ENCODE measurements at places on chromosomes 7 and 10.

DNA sequence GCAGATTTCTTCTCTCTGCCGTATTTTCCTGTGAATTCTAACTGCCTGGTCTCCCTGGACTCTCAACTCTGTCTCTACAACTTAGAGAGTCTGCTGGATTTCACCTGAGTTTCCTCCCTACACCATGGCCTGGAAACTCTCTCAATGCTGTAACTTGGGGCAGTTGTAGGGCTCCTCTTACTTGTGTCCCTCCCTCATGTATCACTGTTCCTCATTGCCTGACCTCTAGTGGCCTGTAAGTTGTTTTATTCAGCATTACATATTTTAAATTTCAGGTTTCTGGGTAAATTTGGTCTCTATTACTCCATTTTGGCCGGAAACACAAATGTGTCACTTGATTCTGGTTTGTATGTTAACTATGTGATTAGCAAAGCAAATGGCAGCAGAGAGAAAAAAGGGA, 70.9 kb downstream of the DYNC1I1 start:
- DNase-seq = no peak

DNA sequence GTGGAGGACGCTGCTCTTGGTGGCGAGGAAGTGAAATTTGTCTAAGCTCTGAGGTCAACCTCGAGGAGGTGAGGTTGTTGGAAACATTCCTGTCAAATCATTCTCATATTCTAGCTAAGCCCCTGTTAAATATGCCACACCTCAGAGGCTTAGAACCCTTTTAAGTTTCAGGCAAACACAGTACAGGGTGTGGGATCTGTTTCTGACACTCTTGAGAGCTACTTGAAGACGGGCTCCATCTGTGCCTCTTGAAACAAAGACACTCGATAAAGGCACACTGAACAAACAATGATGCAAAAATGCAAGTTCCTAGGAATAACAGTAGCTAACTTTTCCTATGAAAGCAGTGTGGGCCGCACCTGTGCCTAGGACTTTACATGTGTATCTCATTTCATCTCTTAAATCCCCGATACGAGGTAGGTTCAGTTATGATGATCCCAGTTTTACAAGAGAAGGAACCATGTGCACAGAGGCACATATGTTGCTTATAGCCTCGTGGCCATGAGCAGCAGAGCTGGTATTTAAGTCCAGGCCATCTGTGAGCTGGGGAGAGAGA, 299.2 kb downstream of the CCDC3 start:
- DNase-seq = no peak

DNA sequence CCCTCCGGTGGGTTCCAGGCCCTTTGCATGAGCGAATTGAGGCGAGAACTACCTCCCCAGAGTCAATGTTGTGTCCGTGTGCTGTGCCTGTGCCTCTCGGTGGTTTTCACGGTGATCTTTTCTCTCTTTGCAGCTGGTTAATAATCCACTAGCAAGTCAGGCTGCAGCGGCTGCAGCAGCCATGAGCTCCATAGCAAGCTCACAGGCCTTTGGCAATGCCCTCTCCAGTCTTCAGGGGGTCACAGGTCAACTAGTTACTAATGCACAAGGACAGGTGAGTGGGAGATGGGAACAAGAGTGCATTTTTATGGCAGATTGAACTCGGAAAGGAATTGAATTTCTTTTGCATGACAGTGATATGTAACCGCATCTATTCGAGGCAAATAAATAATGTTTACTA, 159.7 kb upstream of the YAE1 start:
- no peak for DNase-seq

DNA sequence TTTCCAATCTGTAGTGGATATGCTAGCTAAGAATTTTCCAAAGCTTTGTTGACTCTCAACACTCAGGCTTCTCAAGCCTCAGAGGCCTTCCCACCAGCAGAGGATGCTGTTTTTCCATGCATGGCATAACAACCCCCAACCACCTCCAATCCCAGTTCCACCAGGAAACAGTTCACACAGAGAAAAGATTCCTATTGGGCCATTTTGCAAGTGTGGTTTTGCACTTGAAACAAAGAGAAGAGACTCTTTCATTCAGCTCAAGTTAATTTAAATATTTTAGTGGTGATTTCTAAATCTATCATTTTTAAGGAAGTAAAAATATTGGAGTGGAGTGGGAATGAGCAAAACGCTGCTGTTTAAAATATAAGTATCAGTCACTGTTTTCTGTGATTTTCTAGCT, 105.6 kb upstream of the COL1A2 start:
- peak; percentile 81 for DNase-seq

DNA sequence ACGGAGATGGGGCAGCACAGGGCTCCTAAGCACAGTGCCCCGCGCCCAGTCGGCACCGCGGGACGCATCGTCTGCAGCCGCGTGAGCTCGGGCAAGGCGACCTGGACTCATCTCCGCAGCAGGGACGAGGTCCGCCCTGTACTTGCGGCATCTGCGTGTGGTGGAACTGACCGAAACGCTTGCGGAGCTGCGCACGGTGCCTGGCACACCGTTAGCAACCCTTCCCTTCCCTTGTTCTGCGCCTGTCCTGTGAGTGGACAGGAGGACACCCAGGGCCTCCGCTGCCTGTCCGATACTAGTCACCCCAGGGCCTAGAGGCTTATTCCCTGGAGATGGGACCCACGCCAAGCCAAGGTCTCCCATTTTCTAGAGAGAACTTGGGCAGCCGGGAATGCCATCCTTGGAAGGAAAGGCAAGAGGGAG, 98.5 kb downstream of the WDR11 start:
- DNase-seq = no peak

DNA sequence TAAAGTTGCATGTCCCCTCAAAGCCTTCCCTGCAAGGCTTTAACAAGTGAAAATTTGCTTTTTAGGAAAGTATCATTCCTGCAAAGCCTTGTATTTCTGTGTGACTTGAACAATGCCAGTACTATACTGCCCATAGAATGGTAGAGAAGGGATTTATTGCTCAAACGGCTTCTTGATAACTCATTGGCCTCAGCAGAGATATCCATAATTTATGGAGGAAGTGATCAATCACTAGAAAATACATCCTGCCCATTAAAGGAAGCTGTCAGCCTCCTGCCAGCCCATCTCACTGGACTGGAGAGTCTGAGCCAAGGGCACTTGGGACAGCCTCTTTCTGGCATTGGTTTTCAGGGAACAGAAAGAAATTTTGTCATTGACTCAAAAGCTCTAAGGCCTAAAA, 152.6 kb downstream of the XPNPEP1 start:
- no peak for DNase-seq

- DNase-seq = no peak
These were observed 538.4 kb downstream of the PTPRN2 start for GRCh38 chr7:158049271-158049670.

GRCh38 chr10:1299041-1299726, 243.0 kb downstream of the WDR37 start:
- DNase-seq = no peak

DNA sequence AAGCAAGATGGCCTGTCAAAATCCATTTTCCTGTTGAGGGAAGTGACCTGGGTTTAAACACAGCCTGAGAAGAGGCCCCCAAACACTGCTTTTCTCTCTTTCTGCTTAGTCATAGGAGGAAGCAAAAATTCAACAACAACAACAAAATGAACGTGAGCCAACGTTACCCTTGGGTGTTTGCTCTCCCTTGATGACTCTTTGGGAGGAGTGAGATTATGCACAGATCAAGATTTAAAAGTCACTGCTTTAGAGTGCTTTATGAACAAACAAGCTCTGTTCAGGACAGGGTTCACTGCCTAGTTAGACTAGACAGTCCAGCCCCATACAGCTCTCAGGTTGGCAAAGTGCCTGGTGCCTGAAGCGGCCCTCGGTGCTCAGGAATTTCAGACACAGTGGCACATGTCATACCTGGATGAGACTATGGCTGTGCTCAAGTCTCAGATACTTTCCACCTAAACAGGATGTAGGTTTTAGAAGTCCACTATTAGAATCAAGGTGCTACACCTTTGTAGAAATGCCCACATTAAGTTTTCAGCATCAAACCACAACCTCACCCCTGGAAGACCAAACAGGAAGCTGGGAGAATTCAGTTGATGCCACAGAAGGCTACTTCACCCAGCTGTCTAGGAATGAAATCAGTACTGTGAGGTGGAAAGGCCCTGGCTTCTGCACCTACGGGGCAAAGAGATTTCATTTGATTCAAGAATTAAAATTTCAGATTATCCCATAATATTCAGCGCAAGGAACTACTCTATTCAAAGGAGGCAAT, 38.7 kb downstream of the DENND11 start:
- no peak for DNase-seq

DNA sequence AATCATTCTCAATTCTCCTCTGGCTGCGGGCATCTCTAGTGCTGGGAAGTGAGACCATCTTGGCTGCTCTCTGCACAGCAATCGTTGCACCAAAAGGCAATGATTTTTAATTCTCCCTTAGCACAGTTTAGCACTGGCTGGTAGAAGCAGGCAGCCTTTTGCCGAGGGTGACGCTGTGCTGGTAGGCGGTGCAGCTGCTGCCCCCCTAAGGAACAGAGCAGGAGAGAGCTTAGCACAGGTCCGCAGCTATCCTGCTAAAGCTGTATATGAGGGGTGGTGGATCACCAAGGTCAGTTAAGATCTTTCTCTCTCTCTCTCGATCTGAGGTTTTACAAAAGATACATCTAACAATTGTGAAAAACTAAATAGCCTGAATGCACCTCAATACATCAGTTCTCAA, 390.1 kb downstream of the GATA3 start:
- DNase-seq = no peak

- DNase-seq = no peak
These were observed 685 bp downstream of the CASP2 start for GRCh38 chr7:143288836-143289235.

GRCh38 chr7:24874791-24875190, 105.2 kb downstream of the OSBPL3 start:
- DNase-seq = no peak

- no peak for DNase-seq
These were observed 21.6 kb upstream of the PRPS1L1 start for GRCh38 chr7:18049262-18049661.

DNA sequence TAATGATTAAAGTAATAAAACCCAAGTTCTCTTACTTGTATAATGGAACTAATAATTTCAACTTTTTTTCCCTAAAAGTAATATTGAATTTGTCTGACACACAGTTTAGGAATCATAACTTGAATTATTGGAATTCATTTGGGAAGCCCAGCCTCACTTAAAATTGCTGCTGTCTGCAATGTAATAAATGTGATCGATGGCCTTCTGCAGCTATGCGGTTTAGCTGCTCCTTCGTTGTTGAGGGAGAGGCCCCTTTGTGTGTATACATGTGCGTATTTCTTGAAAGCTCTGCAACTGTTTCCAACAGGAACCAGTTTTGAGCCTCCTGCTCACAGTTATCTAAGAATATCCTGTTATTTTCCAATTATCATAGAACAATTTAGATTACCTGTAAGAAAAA, 152.5 kb downstream of the AKR1D1 start:
- no peak for DNase-seq

GRCh38 chr7:46383605-46384004, 462.5 kb upstream of the IGFBP3 start:
- no peak for DNase-seq

DNA sequence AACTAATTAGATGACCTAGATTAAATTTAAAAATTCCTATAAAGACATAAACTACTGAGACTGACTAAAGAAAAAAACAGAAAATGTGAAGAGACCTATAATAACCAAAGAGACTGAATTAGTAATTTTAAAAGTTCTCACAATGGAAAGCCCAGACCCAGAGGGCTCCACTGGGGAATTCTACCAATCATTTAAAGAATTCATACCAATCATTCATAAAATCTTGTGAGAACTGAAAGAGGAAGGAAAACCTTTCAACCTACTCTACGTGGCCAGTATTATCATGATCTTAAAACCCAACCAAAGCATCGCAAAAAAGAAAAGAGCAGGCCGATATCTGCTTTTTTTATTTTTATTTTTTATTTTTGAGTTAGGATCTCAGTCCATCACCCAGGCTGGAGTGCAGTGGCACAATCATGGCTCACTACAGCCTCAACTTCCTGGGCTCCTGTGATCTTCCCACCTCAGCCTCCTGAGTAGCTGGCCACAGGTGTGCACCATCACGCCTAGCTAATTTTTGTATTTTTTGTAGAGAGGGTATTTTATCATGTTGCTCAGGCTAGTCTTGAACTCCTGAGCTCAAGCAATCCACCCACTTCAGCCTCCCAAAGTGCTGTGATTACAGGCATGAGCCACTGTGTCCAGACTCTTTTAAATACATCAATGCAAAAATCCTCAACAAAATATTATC, 48.6 kb downstream of the DGKI start:
- DNase-seq = no peak

DNA sequence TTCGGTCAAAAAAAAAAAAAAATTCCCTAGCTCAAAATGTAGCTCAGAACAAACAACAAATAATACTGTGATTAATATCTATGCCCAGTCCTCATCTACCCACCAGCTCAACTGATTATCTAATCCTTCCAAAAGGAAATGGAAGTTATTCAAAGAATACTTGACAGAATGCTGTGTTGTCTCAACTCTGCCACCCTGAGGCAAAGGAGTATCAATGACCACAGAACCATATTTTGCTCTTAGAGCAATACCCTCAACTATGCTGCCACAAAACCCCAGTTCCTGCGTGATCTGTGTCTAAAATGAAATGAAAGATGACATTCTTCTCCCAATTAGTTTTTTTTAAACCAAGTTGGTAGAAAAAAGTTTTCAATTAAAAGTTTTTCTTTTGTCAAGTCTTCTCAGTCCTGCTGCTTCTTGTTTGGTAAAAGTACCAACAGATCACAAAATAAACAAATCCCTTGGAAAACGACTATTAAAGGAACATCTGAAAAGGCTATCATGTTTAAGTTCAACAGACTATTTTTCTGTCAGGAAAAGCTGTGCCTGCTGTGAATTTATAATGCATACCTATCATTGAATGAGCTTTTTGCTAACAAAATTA, 21.6 kb downstream of the RBM28 start:
- DNase-seq = peak; percentile 27

DNA sequence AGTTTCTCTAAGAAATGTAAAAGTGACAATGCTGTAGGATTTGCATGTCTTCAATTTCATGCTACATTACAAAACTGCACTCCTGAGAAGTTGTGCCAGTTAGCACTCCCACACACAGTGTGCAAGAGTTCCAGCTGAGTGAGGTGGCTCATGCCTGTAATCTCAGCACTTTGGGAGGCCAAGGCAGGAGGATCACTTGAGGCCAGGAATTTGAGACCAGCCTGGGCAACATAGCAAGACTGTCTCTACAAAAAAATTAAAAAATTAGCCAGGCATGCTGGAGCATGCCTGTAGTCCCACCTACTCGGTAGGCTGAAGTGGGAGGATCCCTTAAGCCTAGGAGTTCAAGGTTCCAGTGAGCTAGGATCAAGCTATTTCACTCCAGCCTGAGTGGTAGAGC, 44.6 kb downstream of the FRA10AC1 start:
- DNase-seq = no peak

- no peak for DNase-seq
These were observed 35.8 kb downstream of the CAMK2B start for GRCh38 chr7:44289341-44290251.

GRCh38 chr10:104931612-104932134, 290.6 kb downstream of the SORCS3 start:
- DNase-seq = no peak
